ENCODE measurements at places on chromosomes 3 and 15.

- no peak for DNase-seq
Measured at GRCh38 chr3:177440456-177441104, 243.3 kb upstream of the TBL1XR1 start.

DNA sequence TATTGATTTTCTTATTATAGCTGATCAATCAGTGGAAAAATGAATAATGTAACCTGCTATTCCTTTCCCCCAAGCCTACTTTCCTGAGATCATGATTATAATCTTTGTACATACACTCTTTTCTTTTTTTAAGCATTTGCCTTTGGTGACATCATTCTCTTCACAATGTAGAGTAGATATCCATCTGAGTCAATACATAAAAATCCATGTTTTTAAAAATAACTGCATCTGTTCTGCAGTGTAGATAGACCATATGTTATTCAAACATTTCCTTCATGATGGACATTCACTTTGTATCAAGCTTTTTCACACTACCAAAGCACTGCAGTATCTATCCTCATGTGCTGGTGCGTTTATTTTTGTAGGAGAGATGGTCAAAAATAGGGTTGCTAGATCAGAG, 211.1 kb downstream of the PTPRG start:
- no peak for DNase-seq

DNA sequence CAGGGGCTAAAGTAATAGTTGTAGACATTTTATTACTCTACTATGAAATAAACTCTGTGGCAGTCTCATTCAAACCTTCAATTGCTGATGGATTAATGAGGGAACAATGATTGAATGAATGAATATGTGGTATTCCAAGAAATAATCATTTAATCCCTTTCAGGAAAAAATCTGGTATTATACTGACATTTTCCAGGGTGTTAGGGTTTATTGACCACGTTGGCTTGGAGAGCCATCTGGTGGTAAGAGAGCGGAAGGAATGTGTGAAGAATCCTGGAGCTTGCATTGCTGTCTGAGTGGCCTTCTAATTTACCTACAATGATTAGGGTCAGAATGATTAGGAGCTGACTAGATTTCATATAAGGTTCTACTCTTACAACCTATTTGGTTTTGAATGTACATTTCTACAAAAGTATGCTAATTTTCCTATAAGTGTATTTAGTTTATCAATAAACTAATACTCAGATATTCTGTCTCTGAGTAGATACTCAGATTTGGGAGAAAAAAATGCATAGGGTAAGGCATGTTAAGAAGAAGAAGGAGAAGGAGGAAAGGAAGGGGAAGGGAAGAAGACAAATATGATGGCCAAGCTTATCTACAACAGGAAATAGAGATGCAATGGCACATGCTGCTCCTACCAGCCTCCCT, 249.9 kb downstream of the ROBO1 start:
- DNase-seq, result peak; percentile 34

GRCh38 chr3:43426388-43426787, 140.0 kb downstream of the SNRK start:
- no peak for DNase-seq

GRCh38 chr3:155739154-155739553, 5.7 kb downstream of the PLCH1 start:
- DNase-seq, result peak; percentile 36

DNA sequence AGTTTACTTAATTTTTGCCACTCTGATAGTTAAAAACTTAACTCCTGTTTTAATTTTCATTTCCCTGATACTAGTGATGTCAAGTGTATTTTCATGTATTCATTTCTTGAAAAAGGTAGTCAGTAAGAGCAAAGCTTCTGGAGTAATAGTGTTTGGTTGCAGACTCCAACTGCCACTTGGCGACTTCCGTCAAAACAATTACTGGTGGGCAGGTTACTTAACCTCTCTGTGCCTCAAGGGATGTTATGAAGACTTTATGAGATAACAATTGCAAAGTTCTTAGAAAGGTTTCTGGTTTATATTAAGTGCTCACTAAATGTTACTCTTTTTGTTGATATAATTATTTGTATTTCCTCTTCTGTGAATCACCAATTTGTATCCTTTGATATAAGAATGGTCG, 129.7 kb downstream of the NFKBIZ start:
- no peak for DNase-seq

- DNase-seq, result no peak
Measured at GRCh38 chr3:172549144-172549543, 25.9 kb upstream of the TNFSF10 start.

- no peak for DNase-seq
Measured at GRCh38 chr3:13206799-13207577, 133.8 kb upstream of the IQSEC1 start.

GRCh38 chr3:177820683-177821316, 623.5 kb upstream of the TBL1XR1 start:
- DNase-seq, result peak; percentile 48

DNA sequence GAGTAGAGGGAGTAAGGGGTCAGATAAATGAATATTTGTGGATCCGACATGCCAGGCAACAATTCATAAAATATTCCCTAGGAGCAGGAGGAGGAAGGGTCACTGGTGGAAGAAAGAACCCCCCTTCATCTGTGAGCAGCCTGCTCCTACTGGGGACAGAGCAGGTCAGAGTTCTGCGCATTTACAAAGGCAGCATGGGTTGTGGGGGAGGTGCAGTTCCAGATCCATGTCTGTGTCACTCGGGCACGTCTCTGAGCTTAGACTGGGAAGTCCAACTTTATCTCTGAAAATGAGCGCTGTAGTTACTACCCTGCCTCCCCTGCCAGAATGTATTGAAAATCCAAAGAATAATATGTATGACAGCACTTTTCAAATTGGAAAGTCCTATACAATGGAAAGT, 115.2 kb downstream of the GABRG3 start:
- DNase-seq, result no peak

DNA sequence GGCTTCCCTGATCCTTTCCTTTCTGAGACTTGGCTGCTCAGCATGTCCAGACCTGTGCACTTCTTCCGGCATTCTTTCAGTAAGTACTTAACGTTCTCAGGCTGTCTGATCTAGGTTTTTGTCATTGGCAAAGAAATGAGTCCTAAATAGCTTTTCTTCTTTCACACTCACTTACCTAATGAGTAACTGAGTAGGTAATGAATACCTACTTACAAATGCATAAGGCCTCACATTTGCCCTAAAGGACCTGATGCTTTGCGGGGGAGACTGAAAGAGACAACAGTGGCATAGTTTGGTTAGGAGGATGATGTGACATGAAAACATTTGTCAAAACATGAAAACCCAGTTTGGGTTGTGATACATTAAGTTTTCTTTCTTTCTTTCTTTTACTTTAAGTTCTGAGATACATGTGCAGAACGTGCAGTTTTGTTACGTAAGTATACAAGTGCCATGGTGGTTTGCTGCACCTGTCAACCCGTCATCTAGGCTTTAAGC, 516.7 kb upstream of the CFAP20DC start:
- peak; percentile 95 for DNase-seq

DNA sequence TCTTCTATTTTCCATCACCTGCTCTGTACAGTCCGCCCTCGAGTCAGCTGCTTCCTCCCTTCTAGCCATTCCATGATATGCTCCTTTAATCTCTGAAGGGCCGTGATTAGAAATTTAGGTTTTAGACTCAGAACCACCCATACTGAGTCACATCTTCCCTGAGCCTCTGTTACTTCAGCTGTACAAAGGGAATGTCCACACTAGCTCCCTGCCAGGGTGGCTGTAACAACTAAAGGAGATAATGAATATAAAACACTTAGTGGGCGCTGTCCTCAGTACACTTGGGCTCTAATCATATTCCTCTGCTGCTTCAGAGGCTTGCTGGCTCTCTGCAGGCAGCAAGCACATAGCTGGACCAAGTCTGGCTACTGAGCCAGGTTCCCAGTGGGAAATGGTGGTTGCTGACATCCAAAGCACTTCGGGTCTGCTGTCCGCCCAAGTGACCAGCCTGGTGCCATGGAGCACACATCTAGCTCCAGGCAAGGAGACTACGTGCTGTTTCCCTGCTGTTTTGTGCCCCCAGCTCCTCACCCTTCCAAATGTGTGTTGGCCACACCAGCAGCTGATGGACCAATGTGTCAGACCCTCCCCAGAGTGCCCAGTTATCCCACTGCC, 901 bp upstream of the CHST14 start:
- no peak for DNase-seq

GRCh38 chr3:148493631-148494030, 204.1 kb upstream of the AGTR1 start:
- no peak for DNase-seq

GRCh38 chr15:84863565-84864443, 20.7 kb upstream of the SLC28A1 start:
- DNase-seq, result no peak

GRCh38 chr15:63405159-63405558, 23.5 kb upstream of the CA12 start:
- no peak for DNase-seq
